ENCODE measurements at places on chromosomes 6 and 20.

DNA sequence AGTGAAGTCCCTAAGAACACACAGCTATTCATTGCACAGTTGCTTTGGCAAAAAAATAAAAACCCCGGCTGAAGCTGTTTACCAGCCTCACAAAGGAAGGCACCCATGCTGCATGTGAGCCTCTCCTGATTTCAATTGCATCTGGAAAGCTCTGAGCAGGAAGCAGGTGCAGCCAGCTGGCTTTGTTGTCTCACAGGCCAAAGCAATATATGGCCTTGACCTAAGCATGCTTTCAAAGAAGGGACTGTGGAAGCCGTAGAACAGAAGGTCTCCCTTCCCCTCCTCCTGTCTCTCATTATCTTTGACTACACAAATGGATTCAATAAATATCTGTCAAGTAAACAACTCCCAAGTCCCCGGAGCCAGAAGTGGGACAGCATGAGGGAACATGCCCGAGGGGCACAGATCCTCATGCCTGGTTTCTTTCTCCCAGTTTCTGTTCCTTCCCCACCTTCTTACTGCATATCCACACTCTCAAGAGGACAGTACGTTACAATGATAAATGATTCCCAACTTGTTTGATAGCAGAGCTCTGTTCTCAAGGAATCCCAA, 57.2 kb upstream of the PCSK2 start:
- DNase-seq, result no peak

DNA sequence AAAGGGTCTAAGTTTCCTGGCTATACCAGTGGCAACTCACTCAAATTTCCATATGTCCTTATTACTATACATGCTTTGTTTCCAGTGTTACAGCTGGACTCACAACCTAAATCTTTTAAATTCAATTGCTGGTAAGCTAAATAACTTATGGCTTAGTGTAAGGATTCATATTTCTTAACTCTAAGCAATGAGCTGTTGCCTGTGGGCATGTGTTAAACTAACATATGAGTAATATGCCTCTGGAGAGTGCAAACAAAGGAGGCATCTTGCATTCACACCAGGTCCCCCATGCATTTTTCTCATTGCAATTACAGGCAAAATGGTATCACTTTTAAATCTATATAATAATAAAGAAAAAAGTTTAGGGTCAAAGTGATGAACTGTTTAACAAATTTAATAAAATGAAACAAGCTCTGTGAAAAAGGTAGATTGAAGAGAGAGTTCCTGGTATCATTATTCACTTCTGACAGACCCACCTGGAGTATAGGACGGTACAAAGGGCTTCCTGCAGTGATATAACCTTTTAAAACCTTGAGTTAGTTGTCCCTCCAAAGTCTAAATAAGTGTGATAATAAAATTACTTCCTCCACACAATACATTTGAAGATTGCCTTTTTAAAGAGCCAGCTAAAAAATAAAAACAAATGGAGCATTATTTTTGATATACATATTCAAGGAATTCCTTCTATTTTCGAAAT, 57.6 kb upstream of the HMGCLL1 start:
- DNase-seq, result no peak

DNA sequence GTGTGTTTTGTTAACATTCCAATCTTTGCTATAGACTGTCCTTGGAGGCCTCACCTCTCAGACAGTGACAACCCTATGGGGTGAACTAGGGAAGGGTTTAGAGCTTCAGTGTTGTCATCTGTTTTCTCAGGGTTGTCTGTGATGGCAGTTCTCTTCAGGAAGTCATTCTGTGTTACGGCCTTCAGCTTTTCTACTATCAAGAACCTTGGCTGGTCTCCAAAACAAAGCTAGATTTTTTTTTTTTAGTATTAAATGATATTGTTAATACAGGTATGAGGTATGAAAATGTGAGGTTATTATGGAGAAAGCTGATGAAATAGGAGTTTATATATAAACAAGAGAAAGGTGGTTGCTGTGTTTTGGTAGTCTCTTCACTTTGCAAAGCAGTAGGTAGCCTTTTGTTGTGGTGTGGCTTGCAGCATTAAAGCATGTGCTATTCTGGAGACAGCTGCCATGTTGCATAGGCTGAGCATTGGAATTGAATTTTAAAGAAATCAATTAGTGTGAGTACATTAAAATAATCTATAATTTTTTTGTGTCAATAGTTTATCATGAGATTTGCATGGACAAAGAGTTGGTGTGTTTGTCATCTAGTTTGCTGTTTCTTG, 162.6 kb downstream of the CARMIL1 start:
- no peak for DNase-seq

DNA sequence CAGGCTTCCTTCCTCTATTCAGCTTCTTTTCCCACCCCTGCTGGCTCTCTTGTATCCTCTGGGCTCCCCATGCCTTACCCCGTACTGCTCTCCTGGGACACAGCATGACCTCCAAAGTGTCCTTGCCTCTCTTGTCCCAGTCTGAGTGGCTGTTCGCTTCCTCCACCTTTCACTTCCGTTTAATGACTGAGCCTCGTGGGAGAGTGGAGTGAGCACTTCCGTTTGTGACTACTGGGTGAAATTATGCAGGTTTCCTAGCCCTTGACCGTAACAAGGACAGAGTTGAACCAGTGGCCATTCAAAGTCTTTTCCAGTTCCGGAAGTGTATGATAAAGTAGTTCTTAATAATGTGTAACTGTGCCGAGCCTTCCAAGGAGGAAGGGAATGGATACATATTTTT, 109.2 kb downstream of the ARID1B start:
- DNase-seq, result no peak

DNA sequence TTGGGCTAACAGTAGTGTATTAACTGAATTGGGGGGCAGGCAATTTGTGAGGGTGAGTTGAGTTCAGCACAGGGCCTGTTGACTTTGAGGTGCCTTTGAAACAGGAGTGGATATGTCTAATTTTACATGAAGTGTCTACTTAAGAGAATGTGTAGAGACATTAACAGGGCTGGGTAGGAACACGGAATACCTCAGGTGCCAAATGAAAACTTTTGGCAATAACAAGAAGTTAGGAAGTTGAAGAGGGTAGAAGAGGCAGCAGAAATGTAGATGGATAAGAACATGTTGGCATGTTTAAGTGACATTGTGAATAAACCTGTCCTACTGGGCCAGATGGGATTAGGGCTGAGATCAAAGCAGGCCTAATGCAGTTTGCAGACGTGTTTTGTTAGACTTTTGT, 117.0 kb downstream of the SLC16A10 start:
- DNase-seq, result no peak

Measured in skin of body (tissue), 3 donors.